ENCODE measurements at places on chromosomes 3 and 15.

DNA sequence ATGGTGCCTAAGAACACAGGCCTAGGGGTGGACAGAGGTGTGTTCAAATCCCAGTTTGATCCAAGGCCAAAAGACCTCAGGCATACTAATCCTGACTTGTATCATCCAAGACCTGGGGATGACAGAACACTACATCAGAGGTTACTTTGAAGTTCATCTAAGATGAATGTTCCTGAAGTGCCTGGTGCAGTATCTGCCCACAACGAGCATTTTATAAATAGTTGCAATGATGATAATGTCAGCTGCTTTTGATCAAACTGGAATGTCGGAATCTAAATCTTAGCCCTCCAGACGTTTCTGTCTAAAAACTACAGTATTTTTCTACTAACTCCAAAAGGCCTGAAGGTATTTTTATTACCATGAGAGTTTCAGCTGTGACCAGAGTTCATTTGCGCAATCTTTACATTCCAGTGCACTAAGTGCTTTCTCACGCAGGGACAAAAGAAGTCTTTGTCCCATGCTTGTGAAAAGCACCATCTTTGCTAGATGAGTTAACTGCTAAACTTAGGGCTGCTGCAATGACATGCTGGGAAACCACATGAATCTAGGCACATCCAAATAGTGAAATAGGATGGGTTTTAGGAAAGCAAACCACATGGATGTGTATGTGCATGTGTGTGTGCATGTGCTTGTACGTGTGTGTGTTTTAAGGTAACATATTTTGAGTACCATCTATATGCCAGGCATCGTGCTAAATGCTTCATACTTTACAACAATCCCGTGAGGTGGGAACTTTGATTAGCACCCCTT is 18.1 kb downstream of the ANXA2 start:
- no peak for DNase-seq

GRCh38 chr15:91970142-91970541 is 116.6 kb downstream of the SLCO3A1 start:
- DNase-seq = no peak

GRCh38 chr3:161323926-161324621 is 47.2 kb downstream of the SPTSSB start:
- no peak for DNase-seq

GRCh38 chr15:79602731-79603130 is 170.6 kb downstream of the MINAR1 start:
- no peak for DNase-seq

- no peak for DNase-seq
Measured at GRCh38 chr15:64333986-64334929, 21.7 kb downstream of the CSNK1G1 start.

DNA sequence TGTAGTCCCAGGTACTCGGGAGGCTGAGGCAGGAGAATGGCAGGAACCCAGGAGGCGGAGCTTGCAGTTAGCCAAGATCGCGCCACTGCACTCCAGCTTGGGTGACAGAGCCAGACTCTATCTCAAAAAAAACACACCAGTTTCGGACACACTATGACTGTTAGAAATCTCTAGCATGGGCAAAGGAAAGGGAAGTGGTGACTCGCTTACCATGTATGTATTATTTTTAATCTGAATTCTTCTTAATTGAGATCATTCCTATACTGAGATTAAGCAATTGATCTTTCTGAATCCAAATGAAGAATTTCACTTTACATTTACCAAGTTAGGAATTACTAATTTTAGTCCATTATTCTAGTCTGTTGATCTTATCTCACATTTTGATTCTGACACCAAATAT is 459.2 kb upstream of the ALCAM start:
- no peak for DNase-seq
